ENCODE measurements at places on chromosomes 1 and 21.
A peak's percentile ranks its signal among the peaks of the same experiment; 100 is the strongest.

GRCh38 chr1:155261493-155261851 lies 688 bp downstream of the SCAMP3 start:
- no peak for DNase-seq

GRCh38 chr1:31764312-31765040 lies at the start of gene ADGRB2:
Gene ADGRB2 (minus strand): TSS chr1:31764340. CDS start chr1:31757221, 7,119 bp downstream.
- DNase-seq = peak; percentile 43

- no peak for DNase-seq
Measured at GRCh38 chr1:109598156-109598555, 21.3 kb downstream of the GNAT2 start.

GRCh38 chr1:189125694-189126093 lies 1352.0 kb downstream of the BRINP3 start:
- no peak for DNase-seq

Measured in pons (tissue), 1 donor.